ENCODE measurements at places on chromosomes 12 and 14.

- DNase-seq: no peak
Observed at GRCh38 chr14:101492716-101493115, 68.6 kb upstream of the DIO3 start.

DNA sequence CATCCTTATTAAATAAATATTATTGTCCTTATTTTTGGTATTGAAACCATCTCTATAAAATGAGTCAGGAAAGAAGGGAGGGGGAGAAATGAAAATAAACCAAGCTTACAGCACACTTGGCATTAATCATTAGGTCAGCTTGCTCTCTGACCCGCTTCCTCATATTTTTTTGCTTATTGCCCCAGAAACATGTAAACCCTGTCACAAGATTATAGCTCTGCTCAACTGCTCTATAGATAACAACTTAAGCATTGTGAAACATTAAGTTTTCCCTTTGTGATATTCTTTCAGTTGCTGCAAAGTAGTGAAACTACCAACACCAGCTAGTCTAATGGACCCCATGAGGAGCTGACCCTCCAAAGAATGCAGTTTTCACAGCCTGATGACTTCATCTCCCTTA is 819.5 kb downstream of the SLC16A7 start:
- DNase-seq: no peak

GRCh38 chr12:69388371-69388770 is 28.8 kb downstream of the YEATS4 start:
- DNase-seq: no peak

GRCh38 chr14:49052521-49052920 is 533.7 kb downstream of the RPS29 start:
- no peak for DNase-seq

- no peak for DNase-seq
Observed at GRCh38 chr12:47110718-47111391, 31.1 kb upstream of the AMIGO2 start.

DNA sequence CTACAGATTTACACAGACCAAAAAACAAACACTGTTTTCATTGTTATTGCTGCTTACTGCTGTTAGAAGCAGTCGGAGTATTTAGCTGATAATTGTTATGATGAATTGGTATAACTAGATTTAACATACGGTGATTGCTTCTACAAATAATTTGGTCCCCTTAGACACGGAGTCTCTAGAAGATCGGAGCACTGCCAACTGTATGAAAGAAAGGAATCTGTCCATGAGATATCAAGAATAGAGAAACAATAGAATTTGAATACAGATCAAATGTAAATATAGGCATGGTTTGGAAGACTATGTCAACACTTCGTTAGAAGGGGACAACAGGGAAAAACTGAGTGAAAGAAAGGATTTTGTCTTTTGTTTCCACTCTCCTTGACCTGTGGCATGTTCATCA is 110.9 kb downstream of the PPP2R5E start:
- no peak for DNase-seq

DNA sequence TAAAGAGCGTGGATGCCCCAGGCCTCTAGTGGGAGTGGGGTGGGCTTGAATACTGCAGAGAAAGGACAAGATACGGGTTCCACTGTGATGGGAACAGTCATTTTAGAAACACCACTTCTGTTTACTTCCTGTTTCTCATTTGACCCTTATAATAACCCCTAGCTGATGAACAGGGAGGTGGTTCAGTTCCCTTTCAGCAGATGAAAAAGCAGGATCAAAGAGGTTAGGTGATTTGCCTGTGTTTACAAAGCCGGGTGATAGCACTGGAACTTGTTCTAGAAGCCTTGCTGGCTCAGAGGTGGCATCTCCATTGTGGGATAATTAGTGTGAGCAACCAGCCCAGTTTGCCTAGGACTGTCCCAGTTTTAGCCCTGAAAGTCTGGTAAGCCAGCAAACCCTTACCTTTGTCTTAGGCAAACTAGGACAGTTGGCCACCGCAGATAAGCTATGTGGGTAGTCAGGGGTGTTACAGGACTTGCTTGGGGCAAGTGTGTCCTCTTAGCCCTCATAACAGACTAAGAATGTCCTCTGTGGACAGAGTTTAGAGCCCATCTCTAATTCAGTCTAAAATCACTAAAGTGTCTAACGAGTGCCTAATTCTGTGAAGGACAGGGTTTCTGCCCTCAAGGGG is 7.5 kb upstream of the LRP1-AS start:
- DNase-seq: no peak

GRCh38 chr12:1797011-1797901 is 23.1 kb upstream of the LRTM2 start:
- DNase-seq: peak; percentile 33

- no peak for DNase-seq
Observed at GRCh38 chr12:125544960-125545359, 479.7 kb downstream of the AACS start.

DNA sequence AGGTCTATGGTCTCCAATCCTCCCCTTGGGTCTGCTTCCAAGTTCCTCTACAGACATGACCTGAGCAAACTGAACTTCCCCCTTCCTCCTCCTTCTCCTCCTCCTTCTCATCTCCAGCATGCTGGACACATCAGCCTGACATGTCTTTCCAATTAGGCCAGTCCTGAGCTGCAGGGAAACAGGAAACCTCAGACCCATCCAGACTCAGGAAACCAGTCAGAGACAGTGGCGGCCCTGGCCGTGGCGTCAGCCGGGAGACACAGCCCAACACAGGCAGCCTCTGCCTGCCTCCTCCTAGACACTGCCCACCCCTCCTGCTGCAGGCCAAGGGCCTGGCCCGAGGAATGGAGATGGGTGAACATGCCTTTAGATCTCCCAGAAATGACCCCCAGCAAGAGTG is 468.8 kb downstream of the BCL11B start:
- no peak for DNase-seq

- DNase-seq: no peak
Observed at GRCh38 chr14:75226755-75227544, 50.5 kb upstream of the TMED10 start.

GRCh38 chr12:132199526-132200319 is 55.5 kb downstream of the NOC4L start:
- no peak for DNase-seq

DNA sequence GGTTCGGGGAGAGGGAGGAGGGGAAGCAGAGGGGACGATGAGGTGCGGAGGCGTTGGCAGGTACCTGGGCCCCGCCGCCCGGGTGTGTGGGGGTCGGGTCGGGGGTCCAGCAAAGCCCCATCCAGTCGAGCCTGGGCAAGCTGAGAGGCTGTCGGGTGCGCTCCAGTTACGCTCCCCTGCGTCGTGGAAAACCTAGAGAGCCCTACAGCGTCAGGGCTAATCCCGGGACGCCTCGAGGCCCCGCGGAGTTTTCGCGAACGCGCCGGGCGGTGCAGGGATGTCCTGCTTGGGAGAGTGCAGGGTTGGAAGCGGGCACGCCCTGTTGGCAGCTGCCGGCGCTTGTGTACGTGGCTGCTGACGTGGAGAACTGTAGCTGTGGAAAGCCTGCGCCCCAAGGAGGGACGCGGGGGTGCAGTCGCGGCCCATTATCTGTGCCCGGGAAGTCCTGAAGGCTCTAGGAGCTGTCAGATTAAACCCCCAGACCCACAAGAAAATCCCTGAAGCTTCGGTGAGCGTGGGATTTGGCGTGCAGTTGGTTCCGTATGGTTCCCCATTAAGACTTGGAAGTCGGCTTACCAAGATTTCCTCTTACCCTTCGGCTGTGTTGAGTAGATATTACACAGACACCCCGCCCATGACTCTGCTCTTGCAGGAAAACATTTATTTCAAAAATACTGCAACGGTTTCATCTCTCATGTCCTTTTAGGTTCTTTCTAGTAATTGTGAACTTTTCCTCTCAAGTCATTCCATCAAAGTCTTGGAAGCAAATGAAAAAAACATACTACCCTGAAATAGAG is 11.3 kb upstream of the SLC38A2 start:
- DNase-seq: no peak

GRCh38 chr14:49769171-49769570 is 1.2 kb downstream of the KLHDC2 start:
- no peak for DNase-seq

GRCh38 chr14:71130491-71131179 is 223.4 kb downstream of the PCNX1 start:
- DNase-seq: no peak

DNA sequence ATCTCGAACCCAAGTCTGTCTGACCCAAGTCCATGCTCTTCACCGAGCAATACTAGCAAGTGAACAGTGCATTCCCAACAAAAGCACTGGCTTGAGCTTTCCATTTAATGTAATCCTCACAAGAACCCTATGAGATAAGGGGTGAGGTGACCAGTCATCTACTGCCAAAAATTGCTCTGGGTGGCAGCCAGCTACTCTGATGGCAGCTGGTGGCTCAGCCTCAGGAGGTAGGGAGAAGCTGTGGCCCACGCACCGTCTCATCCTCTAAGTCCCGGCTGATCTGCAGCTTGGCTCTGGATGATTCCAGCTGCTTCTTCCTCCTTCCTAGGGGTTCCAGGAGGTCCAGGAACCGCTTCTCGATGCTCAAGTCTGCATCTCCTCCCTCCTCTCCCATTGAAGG is 75.2 kb downstream of the PLEKHG3 start:
- no peak for DNase-seq

GRCh38 chr12:131734336-131735152 is 23.7 kb downstream of the SFSWAP start:
- peak; percentile 27 for DNase-seq

DNA sequence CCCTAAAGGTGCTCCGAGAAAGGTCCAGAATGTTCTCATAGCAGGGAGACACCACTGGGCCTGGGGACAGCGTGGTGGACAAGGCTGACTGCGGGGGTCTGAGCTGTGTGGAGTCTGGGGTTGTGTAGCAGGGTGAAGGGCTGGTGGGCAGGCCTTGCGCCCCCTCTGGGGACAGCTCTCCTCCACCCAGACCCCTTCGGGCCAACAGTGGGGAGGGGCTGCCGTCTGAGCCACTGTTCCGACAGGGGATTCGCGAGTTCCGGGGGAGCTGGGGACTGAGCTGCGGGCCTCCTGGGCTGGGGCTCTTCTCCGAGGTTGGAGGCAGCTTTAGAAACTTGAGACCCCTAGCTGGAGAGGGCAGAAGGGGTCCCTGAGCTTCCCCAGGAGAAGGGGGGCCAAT is 32.1 kb downstream of the NCKAP5L start:
- DNase-seq: no peak

GRCh38 chr14:95163132-95163531 is 5.8 kb upstream of the DICER1 start:
- no peak for DNase-seq

DNA sequence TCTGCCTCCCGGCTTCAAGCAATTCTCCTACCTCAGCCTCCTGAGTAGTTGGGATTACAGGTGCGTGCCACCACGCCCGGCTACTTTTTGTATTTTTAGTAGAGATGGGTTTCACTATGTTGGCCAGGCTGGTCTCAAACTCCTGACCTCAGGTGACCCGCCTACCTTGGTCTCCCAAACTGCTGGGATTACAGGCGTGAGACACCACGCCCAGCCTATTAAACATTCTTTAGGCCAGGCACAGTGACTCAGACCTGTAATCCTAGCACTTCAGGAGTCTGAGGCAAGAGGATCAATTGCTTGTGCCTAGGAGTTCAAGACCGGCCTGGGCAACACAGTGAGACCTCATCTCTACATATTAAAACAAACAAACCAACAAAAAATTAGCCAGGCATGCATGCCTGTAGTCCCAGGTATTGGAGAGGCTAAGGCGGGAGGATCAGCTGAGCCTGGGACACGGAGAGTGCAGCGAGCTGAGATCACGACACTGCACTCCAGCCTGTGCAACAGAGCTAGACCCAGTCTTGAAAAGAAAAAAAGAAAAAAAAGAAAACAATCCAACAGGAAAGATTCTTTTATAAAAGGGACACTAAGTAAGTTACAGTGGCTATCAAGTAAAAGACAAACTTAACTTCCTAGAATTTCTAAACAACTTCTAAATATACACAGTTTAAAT is 70.2 kb downstream of the HECTD1 start:
- DNase-seq: no peak

DNA sequence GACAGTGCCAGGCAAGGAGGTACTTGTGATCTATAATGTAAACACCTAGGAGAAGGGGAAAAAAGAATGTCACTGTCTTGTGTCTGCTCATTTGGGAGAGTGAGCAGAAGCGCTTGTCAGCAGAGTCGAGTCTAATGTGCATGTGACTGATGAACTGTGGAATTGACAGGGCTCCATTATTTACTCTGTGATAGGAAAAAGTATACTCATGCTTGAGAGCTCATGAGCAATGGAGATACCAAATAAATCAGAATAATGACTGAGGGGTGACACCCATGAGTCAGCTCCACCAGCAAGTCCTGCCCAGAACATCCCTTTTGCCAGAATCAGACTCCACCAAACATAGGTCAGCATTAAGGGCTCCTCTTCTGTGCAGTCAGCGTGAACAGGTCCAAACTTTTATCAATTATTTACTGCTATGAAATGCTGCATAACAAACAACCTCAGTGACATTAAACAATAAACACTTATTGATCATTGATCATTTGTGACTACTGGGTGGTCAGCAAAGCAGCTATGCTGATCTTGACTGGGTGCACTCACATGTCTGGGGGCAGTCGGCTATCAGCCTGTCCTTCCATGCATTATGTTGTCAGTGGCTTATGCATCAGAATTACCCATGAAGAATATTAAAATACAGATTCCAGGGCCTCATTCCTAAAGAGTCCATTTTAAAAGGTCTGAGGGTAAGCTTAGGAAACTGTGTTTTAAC is 29.2 kb upstream of the WSCD2 start:
- no peak for DNase-seq

GRCh38 chr14:33493266-33493665 is 457.6 kb downstream of the EGLN3 start:
- no peak for DNase-seq

GRCh38 chr12:6295094-6295811 is 15.2 kb upstream of the PLEKHG6 start:
- peak; percentile 82 for DNase-seq

DNA sequence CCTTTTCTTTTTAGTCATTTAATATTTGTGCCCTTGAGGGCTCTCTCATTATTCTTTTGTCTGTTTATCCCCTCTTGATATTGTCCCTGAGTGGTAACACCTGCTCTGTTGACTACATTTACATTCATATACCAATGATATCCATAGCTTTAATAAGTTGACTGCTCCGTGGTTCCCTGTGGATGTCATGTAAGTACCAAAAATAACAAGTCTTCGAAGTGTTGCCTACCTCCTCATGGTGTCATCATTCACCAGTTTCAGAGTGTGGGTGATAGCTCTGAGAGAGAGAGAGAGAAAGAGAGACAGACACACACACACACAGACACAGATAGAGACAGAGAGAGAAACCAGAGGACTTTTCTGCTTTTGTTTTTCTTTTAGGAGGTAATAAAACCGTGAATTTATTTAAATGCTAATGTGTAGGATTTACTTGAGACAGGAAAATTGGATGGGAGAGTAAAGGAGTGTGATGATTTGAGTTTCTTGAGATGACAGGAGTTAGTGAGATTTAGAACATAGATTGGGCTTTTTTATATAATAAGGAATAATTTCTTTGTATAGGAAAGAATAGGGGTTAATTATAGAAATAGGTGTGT is 52.2 kb downstream of the PAPOLA start:
- no peak for DNase-seq

GRCh38 chr12:29733060-29733459 is 50.7 kb downstream of the TMTC1 start:
- DNase-seq: no peak

DNA sequence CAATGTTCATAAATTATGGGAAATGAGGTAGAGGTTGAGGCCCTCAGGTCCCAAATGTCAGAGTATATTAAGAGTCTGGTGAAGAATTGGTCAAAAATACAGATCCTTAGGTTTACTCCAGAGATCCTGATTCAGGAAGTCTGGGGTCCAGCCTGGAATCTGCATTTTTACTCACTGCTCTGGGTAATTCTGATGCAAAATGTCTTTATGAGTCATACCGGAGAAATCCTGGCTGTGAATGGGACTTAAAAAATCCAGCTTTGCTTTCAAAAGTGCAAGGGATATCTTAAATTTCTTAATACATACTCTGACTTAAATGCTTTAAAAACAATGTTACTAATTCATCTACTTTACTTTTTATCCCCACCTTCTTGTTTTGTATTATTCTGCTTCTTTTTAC is 74.5 kb downstream of the FERMT2 start:
- no peak for DNase-seq
